ENCODE measurements at places on chromosomes 5 and 9. TPM values are rescaled to one million over a fixed set of nuclear protein-coding genes. Genes with fewer than 3 reads are reported as not detected.

LCP2 gene
- 197 TPM for polyA plus RNA-seq

- no peak for DNase-seq
These were observed 11.3 kb upstream of the NUP214 start for GRCh38 chr9:131114084-131114535.

- DNase-seq = no peak
These were observed 114.5 kb downstream of the TSSK1B start for GRCh38 chr5:113320273-113320780.

GRCh38 chr5:9166202-9167112, 379.4 kb downstream of the SEMA5A start:
- DNase-seq = no peak

LCN9 gene
- not detected for polyA plus RNA-seq

GRCh38 chr5:179289756-179290385, 55.4 kb downstream of the ADAMTS2 start:
- no peak for DNase-seq

GRCh38 chr9:126883636-126884035, 23.2 kb downstream of the ZBTB34 start:
- DNase-seq = no peak

DNA sequence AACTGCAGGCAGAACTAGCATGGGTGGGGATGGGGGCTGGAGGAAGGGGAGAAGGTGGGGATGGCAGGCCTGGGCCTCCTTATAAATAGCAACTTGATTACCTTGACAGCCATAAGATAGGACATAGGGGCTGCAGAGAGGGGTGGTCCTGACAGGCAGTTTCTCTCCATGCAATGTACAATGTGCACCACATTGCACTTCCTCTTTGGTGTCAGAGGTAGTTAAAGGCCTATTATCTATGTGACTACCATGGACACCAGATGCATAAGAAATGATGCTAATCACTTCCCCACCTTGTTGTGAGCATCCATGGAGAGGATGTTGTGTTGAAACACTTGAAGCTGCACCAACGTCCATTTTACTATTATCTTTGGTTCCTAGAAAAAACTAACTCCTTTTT, 20.2 kb upstream of the SUB1 start:
- DNase-seq = no peak
